ENCODE measurements at places on chromosomes 12 and 14. TPM values are rescaled to one million over a fixed set of nuclear protein-coding genes. Genes with fewer than 3 reads are reported as not detected.

DNA sequence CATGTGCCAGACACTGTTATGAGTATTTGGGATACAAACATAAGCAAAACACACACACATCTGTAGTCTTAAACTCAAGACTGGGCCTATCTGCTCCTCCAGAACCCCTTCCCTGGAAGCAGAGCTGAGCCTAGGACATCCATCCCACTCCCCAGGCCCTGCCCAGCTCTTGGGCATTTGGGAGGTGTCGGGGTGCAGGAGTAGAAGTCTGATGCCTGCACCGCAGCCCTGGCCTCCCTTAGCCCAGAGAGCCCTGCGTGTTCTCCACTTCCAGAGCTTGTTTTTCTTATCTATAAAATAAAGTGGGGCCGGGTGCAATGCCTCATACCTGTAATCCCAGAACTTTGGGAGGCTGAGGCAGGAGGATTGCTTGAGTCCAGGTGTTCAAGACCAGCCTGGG, 11.7 kb downstream of the HSP90AA1 start:
- no peak for DNase-seq

GRCh38 chr12:106094304-106094703, 44.5 kb downstream of the NUAK1 start:
- DNase-seq = no peak

GRCh38 chr14:93984987-93985410, 8.6 kb upstream of the ASB2 start:
- DNase-seq = no peak

DNA sequence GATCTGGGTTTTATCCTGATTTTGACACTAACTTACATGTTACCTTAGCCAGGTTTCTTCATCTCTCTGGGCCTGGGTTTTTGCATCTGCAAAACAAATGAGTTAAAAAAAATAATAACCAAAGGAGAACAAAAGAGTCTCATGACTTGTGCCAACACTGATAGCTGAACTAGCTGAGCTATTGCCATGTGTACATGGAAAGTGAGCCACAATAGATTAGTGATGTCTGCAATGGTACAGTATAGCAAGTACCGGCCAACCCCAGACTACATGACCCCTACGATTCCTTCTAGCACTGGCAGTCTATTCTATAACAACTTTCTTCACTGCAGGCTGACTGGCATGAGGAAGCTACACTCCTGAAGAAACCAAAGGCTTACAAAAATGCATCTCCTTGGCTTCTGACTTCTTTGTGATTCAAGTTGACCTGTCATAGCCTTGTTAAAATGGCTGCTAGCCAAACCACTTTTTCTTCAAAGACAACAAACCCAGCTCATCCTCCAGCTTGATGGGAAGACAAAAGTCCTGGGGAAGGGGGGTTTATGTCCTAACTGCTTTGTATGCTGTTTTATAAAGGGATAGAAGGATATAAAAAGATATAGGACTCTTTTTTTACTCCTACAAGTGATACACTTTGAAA, 123.7 kb downstream of the DAD1 start:
- no peak for DNase-seq

DNA sequence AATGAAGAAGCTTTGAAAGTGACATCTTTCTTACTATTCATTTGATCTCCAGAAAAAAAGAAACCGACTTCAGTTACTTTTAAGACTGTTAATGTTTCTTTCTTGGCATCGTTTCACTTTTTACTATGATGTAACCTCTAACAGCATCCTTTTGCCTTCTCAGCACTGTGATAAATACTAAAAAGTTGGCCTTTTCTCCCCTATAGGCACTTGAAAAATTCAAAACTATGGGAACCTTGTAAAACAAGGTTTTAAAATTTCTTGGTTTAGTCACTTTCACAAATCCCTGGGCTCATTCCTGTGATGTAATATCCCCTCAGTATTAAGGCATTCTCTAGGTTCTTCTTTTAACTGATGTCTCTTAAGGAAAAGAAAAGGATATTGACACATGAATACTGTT, 281.8 kb downstream of the EGLN3 start:
- no peak for DNase-seq

DNA sequence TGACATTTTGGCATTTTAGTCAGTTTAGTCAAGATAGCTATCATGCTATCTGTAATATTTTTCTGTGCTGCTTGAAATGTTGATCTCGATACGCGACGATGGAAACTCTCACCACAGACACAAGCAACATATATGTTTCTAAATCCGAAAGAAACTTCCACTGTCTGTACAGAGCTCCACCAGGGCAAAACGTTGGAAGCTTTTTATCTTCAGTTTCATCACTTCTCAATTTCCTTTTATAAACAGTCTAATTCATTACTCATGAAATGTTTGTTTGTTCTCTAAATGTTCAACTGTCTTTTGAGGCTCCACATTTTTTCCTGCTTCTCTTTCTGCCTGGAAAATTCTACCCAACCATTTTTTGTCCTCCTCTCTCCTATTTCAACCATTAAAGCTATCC, 737.6 kb downstream of the SLC16A7 start:
- no peak for DNase-seq

DNA sequence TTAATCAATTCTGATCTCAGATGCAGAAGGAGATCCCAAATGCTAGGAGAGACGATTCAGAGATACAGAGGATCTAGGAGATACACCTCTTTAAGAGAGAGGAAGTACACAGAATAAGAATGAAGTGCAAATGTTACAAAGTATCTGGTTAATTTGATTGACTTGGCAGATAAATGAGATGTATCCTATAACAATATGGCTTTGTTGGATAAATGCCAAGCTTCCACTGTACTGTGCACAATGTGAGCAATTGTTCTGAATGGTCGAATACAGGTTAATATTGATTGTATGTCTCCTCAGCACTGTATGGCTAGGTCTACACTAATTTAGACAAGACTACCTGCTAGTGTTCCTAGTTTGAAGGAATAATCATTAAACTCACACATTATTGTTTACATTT, 119.6 kb upstream of the PTPRB start:
- DNase-seq = no peak

- no peak for DNase-seq
Observed at GRCh38 chr12:127583041-127583440, 683.9 kb upstream of the TMEM132C start.

GRCh38 chr14:85917716-85918115, 387.8 kb downstream of the FLRT2 start:
- no peak for DNase-seq

GRCh38 chr12:108121320-108121719, 7.8 kb upstream of the WSCD2 start:
- no peak for DNase-seq

DNA sequence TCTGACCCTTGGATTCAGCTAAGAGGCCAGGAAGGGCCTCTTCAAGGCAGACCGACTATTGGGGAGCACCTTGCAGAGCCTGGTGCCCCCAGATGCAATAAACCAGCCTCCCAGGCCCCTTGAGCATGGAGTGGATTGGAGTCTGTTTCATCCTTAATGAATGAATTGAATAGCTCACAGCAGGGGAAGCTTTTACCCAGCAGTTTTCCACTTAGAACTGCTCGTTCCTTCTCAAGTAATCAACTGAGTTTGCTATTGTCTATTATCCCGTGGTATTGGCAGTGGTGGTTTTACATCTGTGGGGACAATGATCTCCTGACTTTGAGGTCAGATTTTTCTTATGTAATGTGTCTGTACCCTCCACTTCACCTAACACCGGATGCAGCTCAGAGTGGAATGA, 197.6 kb downstream of the AACS start:
- no peak for DNase-seq

GRCh38 chr14:68630611-68631393, 162.1 kb downstream of the ZFP36L1 start:
- no peak for DNase-seq

DNA sequence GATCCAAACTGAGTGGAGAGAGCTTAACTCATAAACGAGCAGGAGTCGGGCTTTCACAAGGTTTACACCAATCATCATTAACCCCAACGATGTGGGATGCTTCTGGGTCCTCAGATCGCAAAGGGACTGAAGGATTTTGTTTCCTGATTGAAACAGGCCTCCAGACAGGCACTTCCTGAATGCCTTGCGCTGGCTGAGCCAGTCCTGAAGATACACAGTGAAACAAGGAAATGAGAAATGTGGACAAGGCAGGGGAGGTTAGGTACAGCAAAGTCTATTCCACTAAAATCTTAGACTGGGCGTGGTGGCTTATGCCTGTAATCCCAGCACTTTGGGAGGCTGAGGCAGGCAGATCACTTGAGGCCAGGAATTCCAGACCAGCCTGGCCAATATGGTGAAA, 30.7 kb downstream of the RBM19 start:
- DNase-seq = no peak

DNA sequence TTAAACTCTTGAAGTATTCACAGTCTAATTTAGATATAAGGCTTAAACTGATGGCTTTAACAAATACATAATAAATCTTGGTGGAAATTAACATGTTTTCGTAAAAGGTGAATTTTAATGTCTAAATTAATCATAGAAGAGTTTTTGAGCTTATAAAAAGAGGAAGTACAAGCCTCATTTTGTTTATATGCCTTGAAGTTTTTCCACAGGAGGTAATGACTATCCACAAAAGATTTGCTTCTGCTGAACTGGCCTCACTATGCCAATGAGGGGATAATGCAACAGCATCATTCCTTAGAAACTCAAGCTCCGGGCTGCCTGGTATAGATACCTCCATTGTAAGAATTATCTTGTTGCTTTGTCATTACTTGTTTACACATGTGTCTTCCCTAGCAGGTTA, 175.6 kb downstream of the DUSP6 start:
- no peak for DNase-seq

GRCh38 chr12:49811136-49811535, 17.1 kb downstream of the NCKAP5L start:
- DNase-seq = no peak

- DNase-seq = no peak
Observed at GRCh38 chr14:28220391-28220790, 546.2 kb upstream of the FOXG1 start.

GRCh38 chr14:33332497-33332896, 393.8 kb downstream of the NPAS3 start:
- no peak for DNase-seq

The GNB3 gene
- 1.4 TPM for total RNA-seq

The PRH2 gene
- total RNA-seq = not detected

The TCL1B gene
- total RNA-seq = not detected

The CLMN gene
- total RNA-seq = 4.8 TPM

The FOXG1 gene
- total RNA-seq = 0.26 TPM

The AVPR1A gene
- total RNA-seq = not detected

The KRT6A gene
- total RNA-seq = 12.6 TPM

Data from pulmonary artery endothelial cell (primary cell).